ENCODE measurements at places on chromosomes 12 and 14. TPM values are rescaled to one million over a fixed set of nuclear protein-coding genes. Genes with fewer than 3 reads are reported as not detected.

DNA sequence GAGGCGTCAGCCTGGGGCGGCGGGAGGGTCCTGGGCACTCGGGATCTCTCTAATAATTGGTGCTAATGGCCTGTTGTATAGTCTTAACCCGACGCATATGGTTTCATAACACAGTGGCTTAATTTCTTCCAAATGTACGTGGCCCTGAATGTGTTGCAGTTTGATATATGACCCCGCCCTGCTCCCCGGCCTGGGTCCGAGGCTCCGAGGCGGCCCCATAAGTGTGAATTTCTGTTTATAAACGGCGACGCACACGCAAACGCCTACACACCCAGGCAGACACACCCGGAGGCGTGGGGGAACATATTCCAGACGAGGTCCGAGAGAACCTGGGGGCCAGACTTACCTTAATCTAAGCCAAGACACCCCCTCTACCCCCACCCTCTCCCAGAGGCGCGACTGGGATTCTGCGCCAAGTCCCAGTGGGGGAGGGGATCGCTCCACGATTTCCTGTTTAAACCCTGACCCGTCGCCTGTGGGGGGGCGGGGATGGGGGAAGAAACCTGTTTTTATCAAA is 9.7 kb upstream of the HOXC6 start:
- DNase-seq = no peak

The CHPT1 gene
- 28.1 TPM for total RNA-seq

The CMA1 gene
- not detected for total RNA-seq

The PDZRN4 gene
- not detected for total RNA-seq

- no peak for DNase-seq
Observed at GRCh38 chr14:66628636-66629035, 120.7 kb downstream of the GPHN start.

DNA sequence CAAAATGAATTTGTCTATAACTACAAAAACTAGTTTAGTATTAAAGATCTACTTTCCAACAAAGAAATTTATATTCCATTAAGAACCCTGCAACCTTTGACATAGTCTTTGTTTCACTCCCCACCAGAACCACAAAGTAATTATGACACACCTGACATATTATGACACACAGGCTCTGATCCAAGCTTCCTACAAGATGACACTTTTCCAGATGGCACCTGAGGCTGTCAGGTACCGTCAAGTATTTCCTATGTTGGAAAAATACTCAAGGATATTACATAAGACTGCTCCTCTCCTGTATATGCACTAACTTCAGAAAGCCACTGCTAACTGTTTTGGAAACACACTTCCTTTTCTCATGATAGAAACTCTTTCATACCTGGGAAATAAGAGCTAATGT is 38.9 kb downstream of the STXBP6 start:
- DNase-seq = no peak

- DNase-seq = no peak
Observed at GRCh38 chr12:3246253-3246652, 169.1 kb downstream of the TSPAN9 start.

The TTC8 gene
- 10.6 TPM for total RNA-seq

DNA sequence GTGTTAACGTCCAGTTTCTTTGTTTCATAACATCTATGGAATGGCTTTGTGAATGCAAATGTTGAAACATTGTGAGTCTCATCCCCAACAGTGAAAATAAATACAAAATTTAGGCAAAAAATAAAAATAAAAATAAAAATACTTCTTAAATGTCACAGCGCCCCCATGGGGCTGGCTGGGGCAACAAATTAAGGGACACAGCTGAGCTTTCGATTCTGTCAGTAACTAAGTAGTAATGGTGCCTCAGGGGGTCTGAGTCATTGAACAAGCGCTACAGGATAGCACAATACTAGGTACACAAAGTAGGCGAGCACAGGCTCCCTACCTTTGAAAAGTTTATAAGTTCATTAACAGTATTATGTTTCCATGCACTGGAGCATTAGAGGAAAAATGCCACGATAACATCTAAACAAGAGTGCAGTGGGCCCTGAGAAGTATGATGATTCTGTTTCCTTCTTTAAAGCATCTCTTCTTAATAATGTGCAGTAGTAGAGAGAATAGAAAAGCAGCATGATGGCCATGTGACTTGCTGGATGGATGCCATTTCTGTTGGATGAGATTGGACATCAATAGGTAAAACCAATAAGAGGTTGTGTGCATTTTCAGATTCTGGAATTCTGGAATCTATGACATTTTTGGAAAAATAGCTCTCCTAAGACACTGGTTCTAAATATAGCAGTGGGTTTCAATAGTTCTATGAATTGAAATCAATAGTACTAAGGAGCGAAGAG is 667.2 kb downstream of the DIO2 start:
- DNase-seq = peak; percentile 1

The SLC4A8 gene
- total RNA-seq = 3.4 TPM

The VASH1 gene
- 25.1 TPM for total RNA-seq

DNA sequence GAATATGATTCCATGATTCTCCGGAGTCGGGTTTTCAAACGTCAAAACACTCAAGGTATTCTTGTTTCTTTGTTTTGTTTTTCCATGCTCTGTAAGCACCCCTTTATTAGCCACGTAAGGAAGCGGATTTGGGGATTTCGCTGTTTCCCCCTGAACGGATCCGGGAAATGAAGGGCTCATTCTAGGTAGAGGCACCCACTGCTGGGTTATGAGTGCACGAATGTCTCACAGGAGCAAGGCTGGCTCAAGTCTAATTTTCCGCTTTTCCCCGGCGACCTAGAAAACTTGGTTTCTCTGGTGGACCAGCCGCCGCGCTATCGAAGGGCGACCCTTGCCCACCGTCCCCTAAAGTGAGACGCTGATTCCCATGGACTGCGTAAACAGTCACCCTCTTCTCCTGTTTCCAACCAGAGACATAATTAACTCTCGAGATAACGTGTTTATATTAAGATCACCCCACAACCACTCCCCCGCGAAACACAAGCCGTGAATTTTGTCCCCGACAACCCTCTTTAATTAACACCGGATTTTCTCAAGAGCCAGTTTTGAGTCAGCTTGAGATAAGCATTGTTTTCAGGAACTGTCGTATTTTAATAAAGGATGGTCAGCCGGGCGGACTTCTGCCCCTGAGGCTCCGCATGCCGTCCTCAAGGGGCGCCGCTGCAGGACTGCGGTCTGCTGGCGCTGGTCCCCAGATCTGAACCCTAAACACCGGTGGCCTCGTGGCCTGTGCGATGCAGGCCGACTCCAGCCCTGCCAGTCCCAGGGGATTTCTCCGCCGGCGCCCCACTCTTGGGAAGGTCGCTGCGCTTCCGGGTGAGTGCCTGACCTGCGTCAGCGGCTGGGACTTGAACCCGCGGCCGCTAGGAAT is 515 bp upstream of the ABCC9 start:
- peak; percentile 3 for DNase-seq

GRCh38 chr14:23550131-23550811 is 1.3 kb downstream of the ZFHX2 start:
- DNase-seq = no peak

- no peak for DNase-seq
Observed at GRCh38 chr12:91072931-91073330, 15.1 kb upstream of the KERA start.

GRCh38 chr14:61662437-61663311 is 32.6 kb upstream of the HIF1A start:
- DNase-seq = no peak

DNA sequence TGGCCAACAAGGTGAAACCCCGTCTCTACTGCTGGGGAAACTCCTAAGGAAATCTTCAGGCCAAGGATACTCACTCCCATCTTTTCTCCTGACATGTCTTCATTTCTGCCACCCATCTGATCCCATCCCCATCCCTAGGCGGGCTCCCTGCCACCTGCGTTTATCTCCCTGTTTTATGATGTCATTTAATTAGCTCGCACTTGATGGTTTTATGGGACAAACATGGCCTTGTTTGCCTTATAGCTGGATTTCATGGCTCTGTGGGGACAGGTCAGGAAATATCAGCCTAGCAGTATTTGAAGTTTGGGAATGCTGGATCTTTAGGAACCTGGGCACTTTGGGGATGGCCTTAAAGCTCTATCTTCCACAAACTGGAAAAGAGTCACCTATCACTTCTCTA is 88.5 kb upstream of the CISTR start:
- no peak for DNase-seq
